ENCODE measurements at places on chromosomes 12 and 14.

GRCh38 chr12:111775205-111776193 is 8.8 kb downstream of the ALDH2 start:
- no peak for DNase-seq

- DNase-seq: no peak
Observed at GRCh38 chr14:75442642-75443041, 14.8 kb downstream of the JDP2 start.

GRCh38 chr14:77031759-77032490 is 3.4 kb upstream of the IRF2BPL start:
- DNase-seq: no peak

GRCh38 chr12:2722806-2723205 is 72.0 kb upstream of the FKBP4 start:
- no peak for DNase-seq

DNA sequence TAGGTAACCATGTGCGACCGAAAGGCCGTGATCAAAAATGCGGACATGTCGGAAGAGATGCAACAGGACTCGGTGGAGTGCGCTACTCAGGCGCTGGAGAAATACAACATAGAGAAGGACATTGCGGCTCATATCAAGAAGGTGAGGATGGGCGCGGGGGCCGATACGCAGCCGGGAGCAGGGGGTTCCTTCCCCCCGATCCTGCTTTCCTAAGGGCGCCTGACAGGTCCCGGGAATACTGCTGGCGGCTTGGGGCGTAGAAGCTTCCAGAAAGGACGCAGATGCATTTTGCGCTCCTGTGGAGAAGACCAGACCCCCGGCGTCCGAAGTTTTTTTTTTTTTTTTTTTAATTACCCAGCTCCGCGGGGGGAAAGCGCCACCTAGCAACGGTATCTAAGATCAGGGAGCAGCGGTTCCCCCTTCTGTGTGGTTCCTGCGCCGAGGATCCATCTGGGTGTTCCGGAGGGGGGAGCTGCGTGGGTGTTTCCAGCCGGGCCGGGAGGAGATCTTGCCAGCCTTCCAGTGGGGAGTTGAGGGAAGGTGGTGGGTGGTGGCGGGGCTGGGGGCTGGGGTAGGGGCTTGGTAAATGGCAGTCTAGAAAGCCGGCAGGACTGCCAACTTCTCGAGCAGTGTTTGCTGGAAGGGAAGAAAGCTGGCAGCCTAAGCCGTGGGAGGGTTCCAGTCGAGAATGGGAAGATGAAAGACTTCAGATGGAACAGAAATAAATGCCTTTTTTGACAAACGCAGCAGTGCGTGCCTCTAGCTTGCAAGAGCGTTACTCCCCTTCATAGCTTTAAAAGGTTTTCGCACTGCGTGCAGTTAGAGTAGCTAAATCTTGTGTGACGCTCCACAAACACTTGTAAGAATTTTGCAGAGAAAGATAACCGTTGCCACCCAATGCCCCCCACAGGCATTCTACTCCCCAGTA is 764 bp downstream of the DYNLL1 start:
- DNase-seq: no peak

GRCh38 chr14:86533834-86534233 is 1003.9 kb downstream of the FLRT2 start:
- no peak for DNase-seq

- DNase-seq: no peak
Observed at GRCh38 chr12:92030618-92031017, 115.0 kb downstream of the BTG1 start.

GRCh38 chr12:55610598-55610997 is 26.1 kb upstream of the OR10P1 start:
- no peak for DNase-seq

DNA sequence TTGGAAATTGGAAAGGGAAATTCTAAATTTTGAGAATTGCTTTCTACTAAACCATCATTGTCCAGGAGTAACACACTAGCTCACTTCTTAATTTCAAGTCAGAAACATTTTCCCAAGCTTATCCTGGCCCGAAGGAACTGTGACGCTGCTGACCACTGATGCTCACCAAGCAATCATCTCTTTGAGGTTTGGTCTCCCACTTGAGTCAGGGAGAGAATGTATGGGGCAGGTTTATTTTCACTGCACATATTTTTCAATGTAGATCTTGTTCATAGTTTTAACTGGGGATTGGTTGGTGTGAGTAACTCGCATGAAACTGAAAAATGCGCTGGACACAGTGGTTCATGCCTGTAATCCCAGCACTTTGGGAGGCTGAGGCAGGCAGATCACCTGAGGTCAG is 12.9 kb upstream of the RNASE10 start:
- DNase-seq: no peak

DNA sequence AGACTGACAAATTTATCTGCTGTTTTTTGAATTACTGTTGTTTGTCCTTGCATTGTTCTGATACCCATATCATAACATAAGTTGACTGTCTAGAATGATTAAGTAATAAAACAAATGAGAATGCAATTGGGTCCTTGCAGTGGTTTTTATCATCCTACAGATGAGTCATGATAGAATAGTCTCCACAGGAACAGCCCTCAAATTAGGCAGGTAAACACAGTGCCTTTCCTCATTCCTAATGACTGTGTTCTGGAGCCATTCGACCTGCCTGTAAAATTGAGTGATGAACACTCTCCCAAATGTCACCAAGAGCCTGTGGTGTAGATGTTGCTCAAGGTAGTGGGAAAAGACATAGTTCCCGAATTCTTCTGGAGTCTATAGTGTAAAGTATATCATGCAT is 12.3 kb downstream of the NKX2-8 start:
- no peak for DNase-seq

DNA sequence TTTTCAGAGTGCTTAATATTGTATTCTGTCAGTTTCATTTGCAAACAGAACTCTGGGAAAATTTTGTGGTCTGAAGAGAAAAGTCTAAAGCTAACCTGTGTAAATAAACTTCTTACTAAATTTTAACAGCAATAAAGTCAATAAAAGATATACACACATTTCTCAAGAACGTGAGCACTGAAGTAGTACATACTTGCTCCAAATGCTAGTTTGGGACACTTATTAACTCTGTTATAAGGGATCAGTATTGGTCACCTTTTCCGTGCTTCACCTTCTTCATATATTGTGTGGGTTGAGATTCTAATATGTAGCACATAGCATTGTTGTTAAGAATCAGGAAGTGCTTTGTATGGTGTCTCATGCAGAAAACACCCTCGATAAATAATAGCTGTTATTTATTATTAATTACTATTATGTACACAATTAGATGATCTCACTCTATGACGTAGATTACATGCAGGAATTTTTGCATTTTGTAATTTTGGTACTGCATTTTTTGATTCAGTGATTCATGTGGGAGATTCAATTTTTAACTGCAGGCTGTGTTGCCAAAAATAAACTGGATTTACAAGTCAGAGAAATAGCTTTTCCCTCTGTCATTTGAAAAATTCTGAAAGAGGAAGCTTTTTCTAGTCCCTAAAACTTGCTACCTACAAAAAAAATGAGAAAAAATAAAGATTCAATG is 300.9 kb downstream of the ACSS3 start:
- DNase-seq: no peak

DNA sequence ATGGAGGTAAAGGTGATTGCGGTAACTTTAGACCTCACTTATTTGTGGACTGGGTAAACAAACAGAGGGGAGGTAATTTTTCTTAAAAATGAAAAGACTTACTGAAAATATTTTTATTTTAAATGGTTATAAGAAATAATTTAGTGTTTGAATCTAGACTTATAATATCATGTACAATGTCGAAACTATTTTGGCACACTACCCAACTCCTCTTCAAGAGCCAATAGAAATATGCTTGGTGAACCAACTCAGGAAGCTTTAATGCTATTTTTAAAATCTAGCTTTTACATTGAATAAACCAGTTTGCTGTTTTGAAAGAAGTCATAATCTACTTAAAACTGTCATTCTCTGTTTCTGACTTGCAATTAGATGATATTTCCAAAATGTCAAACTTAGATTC is 175.8 kb upstream of the NPAS3 start:
- DNase-seq: no peak

DNA sequence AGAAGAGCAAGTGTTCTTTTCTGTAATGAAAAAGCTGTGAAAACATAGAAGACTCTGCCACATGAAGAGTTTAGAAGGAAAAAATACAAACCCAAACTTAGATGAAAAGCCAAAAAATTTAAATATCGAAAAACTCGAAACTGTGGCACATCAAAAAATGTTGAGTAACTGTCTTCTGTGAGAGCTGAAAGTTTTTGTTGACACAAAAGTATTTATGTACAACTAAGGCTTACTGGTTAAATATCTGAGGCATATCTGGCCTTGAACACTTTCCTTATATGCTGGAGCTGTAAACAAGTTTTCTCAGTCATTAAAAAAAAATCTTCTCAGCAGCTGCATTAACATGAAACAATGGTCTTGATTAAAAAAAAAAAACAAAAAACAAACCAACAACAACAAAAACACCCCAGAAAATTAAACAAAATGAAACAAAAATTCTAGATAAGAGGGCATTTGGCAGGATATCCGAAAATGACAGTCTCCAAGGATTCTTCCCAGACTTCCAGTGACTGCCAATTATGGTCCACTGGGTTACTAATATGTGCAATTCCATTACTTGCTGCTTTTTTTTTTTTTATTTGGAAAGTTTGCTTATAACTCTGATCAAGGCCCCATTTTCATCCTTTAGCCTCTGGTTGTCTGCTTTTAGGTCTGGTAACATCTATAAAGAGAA is 84.7 kb upstream of the PAWR start:
- no peak for DNase-seq

GRCh38 chr12:56898938-56899337 is 35.3 kb downstream of the SDR9C7 start:
- no peak for DNase-seq

DNA sequence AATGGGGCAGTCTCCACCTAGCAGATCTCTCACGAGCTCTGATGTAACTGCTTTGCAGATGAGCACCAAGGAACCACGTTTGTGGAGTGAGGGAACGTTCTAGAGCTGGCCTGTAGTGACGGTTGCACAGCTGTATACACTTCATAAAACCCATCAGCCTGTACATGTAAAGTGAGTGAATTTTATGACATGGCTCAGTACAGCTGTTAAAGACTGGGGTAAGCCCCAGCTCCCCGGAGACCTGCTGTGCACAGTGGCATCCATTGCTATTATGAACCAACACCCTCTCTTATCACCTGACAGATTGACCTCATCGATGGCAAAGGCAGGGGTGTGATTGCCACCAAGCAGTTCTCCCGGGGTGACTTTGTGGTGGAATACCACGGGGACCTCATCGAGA is 20.6 kb downstream of the KMT5A start:
- DNase-seq: no peak

GRCh38 chr14:61406198-61406597 is 84.8 kb downstream of the PRKCH start:
- DNase-seq: no peak
